NCI-H2081 treated with DMSO at 0.1 percent for 48 hours (cell line): ENCODE measurements at places on chromosomes 2 and 18.

- peak; percentile 44 for DNase-seq
These were observed 370.9 kb upstream of the ZEB2 start for GRCh38 chr2:144890828-144891227.

GRCh38 chr18:10739152-10739551 lies 213.3 kb downstream of the NAPG start:
- peak; percentile 9 for DNase-seq

DNA sequence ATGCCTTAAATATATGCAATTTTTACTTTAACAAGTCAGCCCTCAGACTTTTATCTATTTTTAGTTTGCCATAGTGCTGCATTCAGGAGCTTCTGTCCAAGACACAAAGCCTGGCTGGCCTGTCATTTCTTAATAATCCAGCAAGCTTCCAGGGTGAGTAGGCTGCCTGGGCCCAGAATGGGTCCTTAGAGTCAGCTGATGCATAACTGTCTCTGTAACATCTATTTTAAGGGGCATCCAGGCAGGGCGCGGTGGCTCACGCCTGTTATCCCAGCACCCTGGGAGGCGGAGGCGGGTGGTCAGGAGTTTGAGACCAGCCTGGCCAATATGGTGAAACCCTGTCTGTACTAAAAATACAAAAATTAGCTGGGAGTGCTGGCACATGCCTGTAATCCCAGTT lies 11.8 kb upstream of the GNLY start:
- no peak for DNase-seq

DNA sequence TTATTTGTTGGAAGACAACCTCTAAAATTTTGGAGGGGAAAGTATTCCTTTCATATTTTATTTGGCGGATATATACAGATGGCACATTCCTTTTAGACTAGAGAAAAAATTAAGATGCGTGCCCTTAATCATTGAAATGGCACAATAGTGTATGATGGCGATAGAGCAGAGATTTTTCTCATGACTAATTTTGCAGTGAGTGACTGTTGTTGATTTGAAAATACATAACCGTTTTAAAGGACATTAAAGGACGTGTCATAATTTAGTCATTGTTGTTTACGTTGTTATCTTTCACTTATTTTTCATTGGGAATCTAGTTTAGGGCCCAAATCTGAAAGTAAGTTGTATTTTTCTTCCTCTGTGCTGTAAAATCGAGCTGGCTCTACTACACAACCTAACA lies 61.7 kb downstream of the CERS6 start:
- no peak for DNase-seq

- peak; percentile 77 for DNase-seq
These were observed 430.0 kb upstream of the TNP1 start for GRCh38 chr2:217289907-217290280.

DNA sequence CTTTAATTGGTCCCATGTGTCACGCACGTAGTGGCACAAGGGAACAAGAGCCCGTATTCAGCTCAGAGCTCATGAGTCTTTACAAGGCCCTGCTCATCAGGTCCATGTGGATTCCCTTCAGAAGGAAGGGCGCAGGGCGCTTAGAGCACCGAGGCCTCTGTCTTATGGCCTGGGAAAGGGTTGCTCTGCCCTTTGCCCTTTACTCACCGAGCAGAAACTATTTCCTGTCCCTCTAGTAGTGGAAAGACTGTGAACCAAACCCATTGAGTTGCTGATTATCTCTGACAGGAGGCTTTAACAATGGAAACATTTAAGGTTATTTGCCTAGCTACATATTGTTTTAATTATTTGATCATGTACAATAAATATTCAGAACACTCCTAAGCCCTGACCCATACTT lies 102.0 kb upstream of the ACAA2 start:
- DNase-seq = no peak

GRCh38 chr18:31596081-31596872 lies 4.6 kb downstream of the TTR start:
- no peak for DNase-seq

DNA sequence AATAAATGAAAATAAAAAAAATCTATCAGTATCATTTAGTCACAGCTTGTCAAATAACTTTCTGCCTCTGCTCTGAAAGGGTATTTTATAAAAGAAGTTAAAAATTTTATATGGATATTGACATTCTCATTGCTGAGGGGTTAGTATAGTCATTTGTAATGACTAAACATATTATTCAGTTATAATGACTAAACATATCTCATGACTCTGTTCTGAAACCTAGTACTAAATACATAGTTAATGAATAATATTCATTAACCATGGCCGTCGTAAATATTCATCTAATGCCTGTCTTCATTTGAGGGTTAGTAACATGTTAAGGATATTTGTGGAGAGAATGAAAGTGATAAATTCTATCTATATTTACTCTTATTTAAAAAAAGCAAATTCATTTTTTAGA lies 69.1 kb upstream of the MAP4K3 start:
- no peak for DNase-seq

- DNase-seq = no peak
These were observed 4.1 kb upstream of the ITPRIPL1 start for GRCh38 chr2:96320728-96321622.

GRCh38 chr2:199118673-199119112 lies 339.0 kb downstream of the SATB2 start:
- no peak for DNase-seq

- no peak for DNase-seq
These were observed 15.7 kb upstream of the MAT2A start for GRCh38 chr2:85523062-85523902.
